Kidney epithelial cell (primary cell): ENCODE measurements at places on chromosomes 13 and 19.
A peak's percentile ranks its signal among the peaks of the same experiment; 100 is the strongest.

GRCh38 chr13:94009701-94010100 is 469.8 kb downstream of the DCT start:
- DNase-seq: no peak

DNA sequence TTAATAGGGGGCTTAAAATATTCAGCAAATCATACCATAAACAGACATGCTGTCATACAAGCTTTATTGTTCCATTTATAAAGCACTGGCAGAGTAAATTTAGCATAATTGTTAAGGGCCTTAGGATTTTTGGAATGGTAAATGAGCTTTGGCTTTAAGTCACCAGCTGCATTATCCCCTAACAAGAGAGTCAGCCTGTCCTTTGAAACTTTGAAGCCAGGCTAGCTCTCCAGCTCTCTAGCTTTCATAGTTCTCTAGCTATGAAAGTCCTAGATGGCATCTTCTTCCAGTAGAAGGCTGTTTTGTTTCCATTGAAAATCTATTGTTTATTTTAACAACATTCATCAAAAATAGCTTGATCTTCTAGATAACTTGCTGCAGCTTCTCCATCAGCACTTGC is 420.8 kb upstream of the GPC6 start:
- no peak for DNase-seq

GRCh38 chr13:50552424-50552966 is 291.0 kb downstream of the DLEU7 start:
- no peak for DNase-seq

GRCh38 chr13:112970552-112971287 is 1.7 kb downstream of the MCF2L start:
- DNase-seq: no peak

DNA sequence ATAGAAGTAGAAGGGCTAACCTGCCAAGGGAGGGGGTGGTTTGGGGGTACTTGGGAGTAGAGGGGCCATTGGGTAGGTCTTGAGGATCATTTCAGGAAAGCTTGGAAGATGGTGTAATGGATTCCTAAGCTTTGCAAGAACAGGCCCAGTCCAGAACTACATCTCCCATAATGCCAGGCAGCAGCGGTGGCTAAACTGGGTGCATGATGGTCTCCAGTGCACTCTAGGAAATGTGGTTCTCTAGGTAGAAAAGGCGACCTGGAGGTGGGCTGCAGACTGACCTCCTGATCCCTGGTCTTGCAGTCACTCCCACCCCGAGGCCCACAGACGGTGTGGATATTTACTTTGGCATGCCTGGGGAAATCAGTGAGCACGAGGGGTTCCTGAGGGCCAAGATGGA is 3.8 kb downstream of the APLP1 start:
- no peak for DNase-seq

- DNase-seq: no peak
Observed at GRCh38 chr13:99075268-99076191, 97.7 kb upstream of the DOCK9 start.

- no peak for DNase-seq
Observed at GRCh38 chr19:4456843-4457653, 546 bp downstream of the UBXN6 start.

GRCh38 chr13:50588491-50589130 is 254.9 kb downstream of the DLEU7 start:
- no peak for DNase-seq

GRCh38 chr13:73210218-73210883 is 151.5 kb downstream of the KLF5 start:
- no peak for DNase-seq

- no peak for DNase-seq
Observed at GRCh38 chr19:31271306-31271911, 77.8 kb downstream of the TSHZ3 start.

DNA sequence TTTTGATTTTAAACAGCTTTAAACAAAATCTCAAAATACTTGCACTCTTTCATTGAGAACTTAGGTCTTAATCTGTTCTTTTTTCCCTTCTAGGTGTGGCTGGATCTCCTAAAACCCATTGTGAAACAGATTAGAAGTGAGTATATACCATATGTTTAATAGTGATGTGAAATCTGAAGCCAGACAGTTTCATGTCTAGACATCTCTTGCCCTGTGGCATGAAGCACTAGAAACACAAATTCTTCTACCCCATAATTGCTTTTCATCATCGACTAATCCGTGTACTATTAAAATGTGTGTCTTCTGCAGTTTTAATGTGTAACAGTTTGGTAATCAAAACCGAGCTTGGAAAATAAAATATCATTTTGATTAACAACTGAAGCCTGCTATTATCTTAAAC is 188.2 kb upstream of the RNF113B start:
- DNase-seq: no peak

- DNase-seq: no peak
Observed at GRCh38 chr13:75812751-75813181, 176.6 kb downstream of the LMO7 start.

DNA sequence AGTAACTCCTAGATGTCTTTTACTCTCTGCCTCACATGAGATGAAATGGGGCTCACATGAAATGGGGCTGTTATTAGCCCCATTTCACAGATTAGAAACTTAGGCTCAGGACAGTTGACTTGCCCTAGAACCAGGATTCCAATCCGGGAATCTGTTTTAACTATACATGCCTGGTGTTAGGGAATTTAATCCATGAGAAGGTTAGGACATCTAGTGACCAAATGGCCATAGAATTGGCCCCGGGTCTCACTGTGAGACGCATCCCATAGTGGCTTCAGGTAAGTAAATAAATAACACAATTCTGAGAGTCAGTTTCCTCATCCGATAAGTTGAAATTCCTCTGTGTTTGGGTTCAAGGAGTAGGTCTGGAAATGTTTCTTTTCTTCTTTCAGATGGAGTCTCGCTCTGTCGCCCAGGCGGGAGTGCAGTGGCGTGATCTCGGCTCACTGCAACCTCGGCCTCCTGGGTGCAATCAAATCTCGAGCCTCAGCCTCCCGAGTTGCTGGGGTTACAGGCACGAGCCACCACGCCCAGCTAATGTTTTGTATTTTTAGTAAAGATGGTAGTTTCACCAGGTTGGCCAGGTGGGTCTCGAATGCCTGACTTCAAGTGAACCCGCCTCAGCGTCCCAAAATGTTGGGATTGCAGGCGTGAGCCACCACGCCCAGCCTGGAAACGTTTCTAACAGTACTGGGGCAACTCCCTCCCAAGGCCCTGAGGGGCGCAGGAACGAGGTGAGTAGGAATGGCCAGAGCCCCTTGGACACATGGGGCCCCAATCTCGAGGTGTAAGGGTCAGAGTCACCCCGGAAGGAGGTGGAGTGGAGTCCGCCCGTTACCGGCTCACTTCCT is 1.2 kb upstream of the ZNF574 start:
- DNase-seq: no peak

GRCh38 chr13:72788831-72789230 is 6.9 kb downstream of the PIBF1 start:
- DNase-seq: no peak

- no peak for DNase-seq
Observed at GRCh38 chr19:30132343-30133075, 190.5 kb downstream of the URI1 start.

DNA sequence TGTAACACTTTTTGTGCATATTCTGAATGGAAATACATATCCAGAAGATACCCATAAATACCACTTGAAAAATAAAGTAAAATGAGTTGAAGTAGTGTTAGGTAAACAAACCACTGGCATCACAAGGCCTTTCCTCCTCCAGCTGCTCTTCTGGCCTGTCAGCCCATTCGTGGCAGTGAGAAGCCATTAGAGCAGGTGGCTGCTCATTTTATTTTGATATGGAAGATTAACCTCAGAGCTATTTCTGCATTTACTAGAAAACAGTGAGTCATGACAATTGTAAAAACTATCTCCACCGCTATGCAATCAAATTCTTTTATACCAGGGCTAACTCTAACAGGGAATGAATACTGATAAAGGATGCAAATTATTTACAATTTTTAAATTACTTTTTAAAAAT is 2898.1 kb downstream of the PCDH9 start:
- DNase-seq: peak; percentile 43

- no peak for DNase-seq
Observed at GRCh38 chr13:46032341-46032740, 20.2 kb downstream of the ZC3H13 start.

GRCh38 chr13:29936051-29936813 is 85.8 kb upstream of the UBL3 start:
- DNase-seq: no peak

DNA sequence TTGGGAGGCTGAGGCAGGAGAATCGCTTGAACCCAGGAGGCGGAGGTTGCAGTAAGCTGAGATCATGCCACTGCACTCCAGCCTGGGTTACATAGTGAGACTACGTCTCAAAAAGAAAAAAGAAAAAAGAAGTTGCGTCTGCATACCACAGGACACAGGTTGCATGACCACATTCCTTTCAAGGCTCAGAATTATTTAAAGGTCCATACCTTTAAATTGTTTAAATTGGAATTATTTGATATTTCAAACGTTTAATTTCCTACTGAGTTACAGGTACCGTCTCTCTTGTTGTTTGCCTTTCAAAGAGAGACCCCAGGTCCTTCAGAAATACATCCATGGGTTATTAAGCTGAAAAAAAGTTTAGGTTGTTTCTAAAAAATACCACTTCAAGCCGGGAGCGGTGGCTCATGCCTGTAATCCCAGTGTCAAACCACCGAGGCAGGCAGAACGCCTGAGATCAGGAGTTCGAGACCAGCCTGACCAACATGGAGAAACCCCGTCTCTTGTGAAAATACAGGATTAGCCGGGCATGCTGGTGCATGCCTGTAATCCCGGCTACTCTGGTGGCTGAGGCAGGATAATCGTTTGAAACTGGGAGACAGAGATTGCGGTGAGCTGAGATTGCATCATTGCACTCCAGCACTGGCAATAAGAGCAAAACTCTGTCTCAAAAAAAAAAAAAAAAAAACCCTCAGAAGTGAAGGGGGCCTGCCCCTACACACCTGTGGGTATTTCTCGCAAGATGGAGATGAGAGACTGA is 18.6 kb downstream of the ZNF816 start:
- no peak for DNase-seq

DNA sequence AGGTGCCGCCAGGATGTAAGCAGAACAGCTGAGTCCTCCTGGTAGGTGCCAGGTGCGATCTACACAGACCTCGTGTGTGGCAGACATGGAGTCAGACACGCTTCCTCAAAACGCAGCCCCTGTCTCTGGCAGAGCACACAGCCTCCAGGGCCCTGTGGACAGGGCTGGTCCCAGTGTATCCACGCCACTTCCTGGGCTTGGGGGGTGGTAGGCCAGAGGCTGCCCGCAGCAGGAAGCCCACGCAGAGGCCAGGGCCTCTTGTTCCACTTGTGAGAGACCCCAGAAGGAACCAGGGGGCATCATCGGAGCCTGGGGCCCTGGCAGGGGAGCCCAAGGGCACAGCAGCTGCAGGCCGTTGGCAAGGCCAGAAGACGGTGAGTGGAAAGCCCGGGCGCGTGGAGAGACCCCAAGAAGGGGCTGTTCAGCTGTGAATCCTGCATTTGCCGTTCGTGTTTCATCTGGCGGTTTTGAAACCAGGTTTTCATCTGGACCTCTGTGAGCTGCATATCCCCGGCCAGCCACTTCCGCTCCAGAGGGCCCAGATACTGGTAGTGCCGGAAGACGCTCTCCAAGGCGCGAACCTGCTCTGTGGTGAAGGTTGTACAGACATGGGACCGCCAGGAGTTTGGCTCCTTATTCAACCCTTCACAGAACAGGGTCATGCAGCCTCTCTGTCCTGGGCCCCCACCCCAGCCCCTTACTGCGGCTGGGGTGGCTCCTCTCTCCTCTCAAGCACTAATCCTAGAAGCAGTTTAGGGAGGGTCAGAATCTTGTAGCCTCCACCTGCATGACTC is 25.1 kb upstream of the SLITRK1 start:
- DNase-seq: no peak

DNA sequence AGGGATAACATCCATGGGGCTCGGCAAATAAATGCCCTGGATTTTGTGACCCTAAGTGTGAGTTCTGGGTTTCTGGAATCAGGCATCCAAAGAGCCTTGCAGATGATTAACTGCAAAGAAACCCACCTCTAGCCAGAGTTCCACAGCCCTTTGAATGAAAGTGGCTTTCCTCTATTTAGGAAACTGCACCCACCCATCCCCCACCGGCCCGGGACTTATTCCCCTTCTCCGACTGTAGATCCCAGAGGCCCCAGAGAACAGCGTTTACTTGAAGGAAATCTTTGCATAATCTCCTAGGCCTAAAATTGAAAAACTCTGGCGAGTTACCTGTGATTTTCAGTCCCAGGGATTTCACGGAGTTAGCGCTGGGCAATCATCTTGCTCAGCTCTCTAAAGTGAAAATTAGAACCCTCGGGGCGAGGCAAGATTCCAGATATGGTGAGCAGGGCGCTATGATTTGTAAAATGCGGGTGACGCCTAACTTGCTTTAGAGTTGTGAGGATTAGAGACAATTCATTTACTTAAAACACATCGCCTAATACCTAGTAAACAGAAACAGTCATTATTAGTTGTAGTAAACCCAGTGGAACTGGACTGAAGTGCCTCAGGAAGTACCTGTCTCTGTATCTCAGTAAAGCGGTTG is 9.4 kb downstream of the URAD start:
- no peak for DNase-seq

- no peak for DNase-seq
Observed at GRCh38 chr19:15253061-15253460, 20.8 kb upstream of the EPHX3 start.

GRCh38 chr19:27759896-27760295 is 1453.1 kb downstream of the UQCRFS1 start:
- DNase-seq: no peak

GRCh38 chr19:41521931-41522555 is 53.9 kb upstream of the CEACAM21 start:
- no peak for DNase-seq

DNA sequence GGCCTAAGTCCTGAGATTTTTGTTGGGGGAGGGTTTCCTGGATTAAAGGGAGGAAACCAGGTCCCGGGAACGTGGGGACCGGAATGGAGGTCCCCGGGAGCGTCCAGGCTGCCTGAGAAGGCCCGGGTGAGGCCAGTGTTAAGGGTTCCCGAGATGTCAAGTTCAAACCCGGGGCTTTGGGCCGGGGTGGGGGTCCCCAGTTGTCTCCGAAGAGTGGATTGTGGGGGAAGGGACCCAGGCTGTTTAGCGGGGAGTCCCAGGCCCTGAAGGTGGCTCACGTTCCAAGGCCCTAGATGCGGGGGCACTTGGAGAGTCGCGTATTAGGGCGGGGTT is 262 bp downstream of the COX7A1 start:
- no peak for DNase-seq

DNA sequence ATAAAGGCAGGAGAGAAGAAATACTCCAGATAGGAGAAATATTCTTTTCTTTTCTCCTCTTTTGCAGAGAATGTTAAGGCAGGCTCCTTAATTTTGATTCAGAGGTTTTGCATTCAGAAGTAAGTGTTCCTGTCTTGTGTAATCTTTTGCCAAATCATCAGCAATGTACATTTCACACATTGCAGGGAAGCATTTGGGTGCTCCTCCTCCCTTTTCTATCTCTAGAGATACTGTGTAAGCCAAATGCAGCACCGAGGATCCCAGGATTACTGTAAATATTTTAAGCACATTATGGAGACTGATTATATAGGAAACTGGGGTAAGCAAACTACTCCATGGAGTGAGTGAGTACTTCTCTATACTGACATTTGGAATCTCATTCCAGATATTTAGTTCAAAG is 7.2 kb downstream of the ATP8A2 start:
- DNase-seq: no peak

GRCh38 chr19:52691737-52692136 is 43.1 kb downstream of the ZNF611 start:
- DNase-seq: no peak

- DNase-seq: no peak
Observed at GRCh38 chr19:13083627-13084026, 19.0 kb downstream of the LYL1 start.
